ENCODE measurements at places on chromosomes 2 and 18. TPM values are rescaled to one million over a fixed set of nuclear protein-coding genes. Genes with fewer than 3 reads are reported as not detected.

The VAMP5 gene
- 53.7 TPM for total RNA-seq

The RGPD5 gene
- 11.5 TPM for total RNA-seq

The CHST9 gene
- not detected for total RNA-seq

The NOP58 gene
- 35.5 TPM for total RNA-seq

The CCBE1 gene
- total RNA-seq, result 11.7 TPM

The FBXO41 gene
- 1.7 TPM for total RNA-seq

The CYP27A1 gene
- total RNA-seq, result 15.7 TPM

The POTEE gene
- total RNA-seq, result not detected

All from cardiac ventricle fibroblast (primary cell).